ENCODE measurements at places on chromosomes 2 and 18. TPM values are rescaled to one million over a fixed set of nuclear protein-coding genes. Genes with fewer than 3 reads are reported as not detected.

Gene CIB4
- total RNA-seq, result not detected

- H3K4me3 ChIP-seq, result no peak overlapping the region
- DNase-seq, result no peak
- no peaks in the 10 kb centered on the region for H3K27me3 ChIP-seq
- no peaks in the 10 kb centered on the region for H3K36me3 ChIP-seq
- H3K4me1 ChIP-seq, result no peaks in the 10 kb centered on the region
Observed at GRCh38 chr2:18245375-18245774, 315.1 kb downstream of the RDH14 start.

Gene MC4R
- 0.28 TPM for total RNA-seq

DNA sequence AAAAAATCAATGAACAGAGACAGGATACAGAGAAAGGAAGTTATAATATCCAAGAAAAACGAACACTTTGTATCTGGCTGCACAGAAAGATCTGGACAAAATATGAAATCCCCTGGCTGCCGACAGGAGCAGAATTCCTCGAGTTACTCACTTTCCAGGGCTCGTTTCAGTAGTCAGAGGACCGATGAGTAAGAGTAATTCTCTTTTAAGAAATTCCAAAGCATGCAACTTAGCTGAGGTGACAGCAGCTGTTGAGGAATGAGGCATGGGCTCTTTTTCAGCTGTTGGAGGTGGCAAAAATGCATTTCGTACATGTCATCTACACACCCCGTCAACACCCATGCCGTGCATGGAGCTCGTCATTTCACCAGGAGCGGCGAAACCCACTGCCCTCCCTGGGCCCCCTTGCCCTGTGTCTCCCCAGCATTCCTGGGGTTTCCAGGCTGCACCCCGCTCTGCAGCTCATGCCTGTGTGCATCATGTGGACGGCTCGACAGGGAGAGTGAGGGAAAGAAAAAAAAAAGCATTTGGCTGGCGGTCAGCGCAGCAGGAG lies 210.8 kb upstream of the SMIM21 start:
- DNase-seq, result peak; percentile 80
- no peaks in the 10 kb centered on the region for H3K27me3 ChIP-seq
- H3K27ac ChIP-seq, result peak overlapping the region; percentile 61
- H3K4me3 ChIP-seq, result peak overlapping the region; percentile 32

DNA sequence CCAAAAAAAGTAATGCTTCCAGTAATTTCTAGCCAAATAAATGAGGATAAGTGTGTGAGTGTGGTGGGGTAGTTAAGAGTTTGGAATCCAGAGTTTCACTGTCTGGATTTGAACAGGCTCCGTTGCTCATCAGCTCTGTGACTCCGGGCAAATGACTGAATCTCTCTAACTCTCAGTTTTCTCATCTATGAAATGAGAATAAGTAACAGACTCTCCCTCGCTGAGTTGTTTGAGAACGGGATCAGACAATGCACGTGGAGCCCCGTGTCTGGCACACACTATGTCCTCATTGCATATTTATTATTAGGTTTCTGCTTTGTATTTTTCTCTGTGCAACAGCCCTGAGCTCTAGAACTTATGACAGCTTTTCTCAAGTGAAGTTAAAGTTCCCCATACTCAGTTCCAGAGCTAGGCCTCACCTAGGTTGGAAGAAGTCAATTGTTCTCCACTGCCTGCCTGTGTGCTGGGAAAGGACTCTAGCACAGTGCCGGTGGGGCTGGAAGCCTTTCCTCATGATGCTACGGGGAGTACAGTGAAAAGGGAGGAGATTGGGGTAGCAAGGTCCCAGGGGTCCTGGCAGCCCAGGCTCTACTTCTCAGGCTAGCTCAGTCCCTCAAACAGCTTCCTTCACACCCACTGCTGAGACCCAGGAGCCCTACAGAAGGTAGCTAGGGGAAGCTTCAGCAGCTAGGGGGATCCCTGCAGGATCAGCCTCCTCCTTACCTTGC lies 1.7 kb upstream of the ICOS start:
- H3K27ac ChIP-seq, result no peak overlapping the region
- no peak for DNase-seq
- no peaks in the 10 kb centered on the region for H3K36me3 ChIP-seq
- no peak overlapping the region for H3K4me3 ChIP-seq

GRCh38 chr2:227816507-227817294 lies 3.1 kb downstream of the CCL20 start:
- H3K36me3 ChIP-seq, result no peaks in the 10 kb centered on the region
- H3K27ac ChIP-seq, result no peak overlapping the region
- H3K4me3 ChIP-seq, result no peak overlapping the region
- peak; percentile 27 for DNase-seq
- peaks cover 3% of the 10 kb centered on the region for H3K4me1 ChIP-seq

Gene CHRND
- not detected for total RNA-seq

Gene FBLN7
- under 0.01 TPM for total RNA-seq

DNA sequence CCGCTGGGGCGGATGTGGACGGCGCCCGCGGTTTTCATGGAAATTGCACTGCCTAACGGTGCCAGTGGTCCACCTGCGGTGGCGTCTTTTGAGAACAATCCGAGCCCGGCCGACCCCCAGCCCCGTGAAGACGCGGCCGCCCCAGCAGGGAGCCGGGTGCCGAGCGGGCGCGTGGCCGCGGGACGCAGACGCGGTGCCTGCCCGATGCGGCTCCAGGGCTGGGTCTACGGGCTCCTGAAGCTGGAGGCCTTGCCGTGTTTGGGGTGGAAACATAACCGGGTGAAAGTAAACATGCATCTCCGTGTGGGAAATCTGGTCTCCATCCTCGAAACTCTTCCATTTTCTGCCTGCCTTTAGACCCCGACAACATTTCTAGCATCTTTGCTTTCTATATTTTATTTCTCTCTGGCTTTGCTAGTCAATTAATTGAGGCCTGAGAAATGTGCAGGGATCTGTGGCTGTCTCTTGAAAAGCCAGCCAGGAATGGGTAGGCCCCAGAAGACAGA lies 572 bp downstream of the INPP4A start:
- H3K27me3 ChIP-seq, result peaks cover under 1% of the 10 kb centered on the region
- peak overlapping the region; percentile 30 for H3K27ac ChIP-seq

GRCh38 chr18:70176537-70176936 lies 28.9 kb downstream of the RTTN start:
- no peak for DNase-seq
- H3K4me3 ChIP-seq, result no peak overlapping the region
- H3K27ac ChIP-seq, result no peak overlapping the region
- H3K36me3 ChIP-seq, result no peaks in the 10 kb centered on the region
- no peaks in the 10 kb centered on the region for H3K4me1 ChIP-seq
- no peaks in the 10 kb centered on the region for H3K27me3 ChIP-seq

Gene RDH14
- total RNA-seq, result 12.2 TPM

Gene EIPR1
- total RNA-seq, result 56.9 TPM

Gene CCDC85A
- total RNA-seq, result 2.8 TPM

Gene SERPINB7
- total RNA-seq, result 100 TPM

- H3K4me1 ChIP-seq, result no peaks in the 10 kb centered on the region
- no peaks in the 10 kb centered on the region for H3K36me3 ChIP-seq
- H3K4me3 ChIP-seq, result no peak overlapping the region
- DNase-seq, result peak; percentile 26
- H3K27ac ChIP-seq, result no peak overlapping the region
- H3K27me3 ChIP-seq, result no peaks in the 10 kb centered on the region
Observed at GRCh38 chr2:3823748-3824147, 120.4 kb downstream of the DCDC2C start.

GRCh38 chr2:222447131-222447530 lies 22.8 kb downstream of the SGPP2 start:
- peaks cover 5% of the 10 kb centered on the region for H3K4me1 ChIP-seq
- H3K27ac ChIP-seq, result no peak overlapping the region
- no peak overlapping the region for H3K4me3 ChIP-seq
- H3K27me3 ChIP-seq, result peaks cover 1% of the 10 kb centered on the region
- no peak for DNase-seq
- no peaks in the 10 kb centered on the region for H3K36me3 ChIP-seq

DNA sequence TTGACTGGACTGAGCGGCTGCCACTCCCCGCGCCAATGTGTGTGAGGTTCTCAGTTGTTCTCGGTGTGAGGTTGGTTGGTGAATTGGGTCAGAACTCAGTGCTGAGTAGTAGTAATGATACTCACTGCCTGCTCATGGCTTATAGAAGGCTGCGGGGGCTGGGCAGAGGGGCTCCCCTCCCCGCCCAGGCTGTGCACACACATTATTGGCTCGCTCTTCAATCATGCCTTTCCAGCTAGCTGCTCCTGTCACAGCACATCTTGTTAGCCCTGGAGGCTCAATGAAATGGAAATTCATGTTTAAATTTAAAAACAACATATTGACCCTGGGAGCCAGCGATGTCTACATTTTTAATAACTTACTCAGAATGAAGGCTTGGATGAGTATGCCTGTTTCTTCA lies 152.8 kb downstream of the CELF4 start:
- no peaks in the 10 kb centered on the region for H3K4me1 ChIP-seq
- H3K4me3 ChIP-seq, result no peak overlapping the region
- peaks cover 14% of the 10 kb centered on the region for H3K27me3 ChIP-seq
- H3K36me3 ChIP-seq, result no peaks in the 10 kb centered on the region

DNA sequence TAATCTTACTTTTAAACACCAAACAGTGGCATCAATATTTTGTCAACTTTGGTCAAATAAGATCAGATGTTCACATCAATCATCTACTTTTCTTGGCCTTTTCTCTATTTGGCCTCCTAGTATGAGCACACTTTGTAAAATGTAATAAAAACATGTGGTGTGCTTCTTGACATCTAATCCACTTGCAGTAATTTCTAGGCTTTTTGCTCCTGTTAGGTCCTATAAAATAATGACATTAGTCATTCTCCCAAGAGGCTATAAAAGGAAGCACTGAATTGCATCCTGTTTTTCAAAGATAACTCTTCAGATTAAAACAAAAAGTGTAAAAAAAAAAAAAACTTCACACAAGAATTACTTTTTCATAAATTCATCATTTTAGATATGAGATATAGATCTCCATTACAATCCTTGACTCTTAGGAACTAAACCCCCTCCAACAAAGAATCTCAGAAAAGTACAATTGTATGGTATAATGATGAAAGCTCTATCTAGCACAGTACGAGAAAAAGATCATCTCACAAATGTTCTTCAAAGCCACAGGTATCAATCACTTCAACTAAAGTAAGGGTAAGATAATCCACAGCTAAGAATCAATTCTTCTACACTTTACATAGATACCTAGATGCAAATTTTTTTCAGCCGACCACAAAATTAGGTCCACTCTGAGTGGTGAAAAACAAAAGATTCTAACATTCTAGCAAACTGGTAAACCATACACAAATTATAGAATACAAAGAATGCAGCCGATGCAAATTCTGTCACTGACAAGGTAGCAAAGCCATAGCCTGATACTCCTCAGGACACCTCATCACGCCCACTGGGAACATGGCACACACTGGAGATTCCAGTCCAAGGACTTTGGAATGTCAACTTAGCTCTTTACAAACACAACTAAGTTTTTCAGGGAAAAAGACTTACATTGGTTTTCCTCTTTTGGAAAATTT lies 2.7 kb downstream of the BCL2 start:
- no peak overlapping the region for H3K27ac ChIP-seq
- peaks cover 18% of the 10 kb centered on the region for H3K27me3 ChIP-seq
- H3K4me3 ChIP-seq, result no peak overlapping the region
- H3K36me3 ChIP-seq, result no peaks in the 10 kb centered on the region
- no peak for DNase-seq
- peaks cover 6% of the 10 kb centered on the region for H3K4me1 ChIP-seq

- no peak for DNase-seq
- H3K4me1 ChIP-seq, result peaks cover 15% of the 10 kb centered on the region
- H3K4me3 ChIP-seq, result peak overlapping the region; percentile 81
- no peaks in the 10 kb centered on the region for H3K27me3 ChIP-seq
- peaks cover 21% of the 10 kb centered on the region for H3K36me3 ChIP-seq
Observed at GRCh38 chr2:240586919-240587800, 626 bp downstream of the CAPN10 start.

DNA sequence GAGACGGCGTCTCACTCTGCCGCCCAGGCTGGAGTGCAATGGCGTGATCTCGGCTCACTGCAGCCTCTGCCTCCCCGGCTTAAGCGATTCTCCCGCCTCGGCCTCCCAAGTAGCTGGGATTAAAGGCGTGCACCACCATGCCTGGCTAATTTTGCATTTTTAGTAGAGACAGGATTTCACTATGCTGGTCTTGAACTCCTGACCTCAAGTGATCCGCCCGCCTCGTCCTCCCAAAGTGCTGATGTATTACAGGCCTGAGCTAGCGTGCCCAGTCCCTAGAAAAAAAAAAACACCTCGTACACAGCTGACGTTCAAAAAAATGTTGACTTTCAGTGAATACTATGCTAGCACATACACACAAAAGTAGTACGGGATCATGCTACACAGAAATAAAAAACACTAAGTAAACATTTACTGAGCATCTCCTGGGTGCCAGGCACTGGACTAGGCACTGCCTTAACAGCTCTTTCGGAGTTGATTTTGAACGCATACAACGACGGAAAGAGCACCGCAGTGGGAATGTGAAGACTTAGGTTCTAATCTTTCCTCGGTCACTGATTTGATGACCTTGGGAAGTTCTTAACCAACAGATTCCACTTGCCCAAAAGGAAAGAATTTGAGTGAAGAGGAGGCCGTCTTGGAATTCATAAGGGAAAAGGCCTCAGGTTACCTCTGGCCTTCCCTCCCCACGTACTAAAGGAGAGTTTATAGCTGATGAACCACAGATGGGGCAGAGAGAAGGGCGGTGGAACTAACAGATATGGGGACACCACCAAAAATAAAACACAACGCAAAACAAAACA lies 1.1 kb downstream of the DNAJC27 start:
- H3K4me3 ChIP-seq, result peak overlapping the region; percentile 72
- H3K4me1 ChIP-seq, result no peaks in the 10 kb centered on the region
- H3K27ac ChIP-seq, result peak overlapping the region; percentile 96
- peak; percentile 30 for DNase-seq
- H3K36me3 ChIP-seq, result no peaks in the 10 kb centered on the region

Gene SERPINB10
- total RNA-seq, result not detected

- H3K36me3 ChIP-seq, result peaks cover 19% of the 10 kb centered on the region
- DNase-seq, result no peak
- no peak overlapping the region for H3K4me3 ChIP-seq
- no peak overlapping the region for H3K27ac ChIP-seq
- no peaks in the 10 kb centered on the region for H3K27me3 ChIP-seq
Observed at GRCh38 chr2:109428281-109428680, 185.5 kb downstream of the SEPTIN10 start.

GRCh38 chr2:48551548-48551947 lies 21.6 kb downstream of the STON1 start:
- H3K27me3 ChIP-seq, result no peaks in the 10 kb centered on the region
- H3K27ac ChIP-seq, result no peak overlapping the region

GRCh38 chr2:132430895-132431294 lies 14.3 kb downstream of the GPR39 start:
- H3K4me1 ChIP-seq, result no peaks in the 10 kb centered on the region
- no peak overlapping the region for H3K27ac ChIP-seq
- no peak overlapping the region for H3K4me3 ChIP-seq
- DNase-seq, result no peak
- no peaks in the 10 kb centered on the region for H3K27me3 ChIP-seq

GRCh38 chr18:79421275-79421857 lies 25.6 kb downstream of the NFATC1 start:
- H3K4me1 ChIP-seq, result no peaks in the 10 kb centered on the region
- H3K4me3 ChIP-seq, result no peak overlapping the region
- H3K27me3 ChIP-seq, result no peaks in the 10 kb centered on the region
- H3K36me3 ChIP-seq, result peaks cover 4% of the 10 kb centered on the region
- no peak overlapping the region for H3K27ac ChIP-seq

- DNase-seq, result no peak
- H3K27me3 ChIP-seq, result no peaks in the 10 kb centered on the region
- no peak overlapping the region for H3K4me3 ChIP-seq
- no peak overlapping the region for H3K27ac ChIP-seq
- no peaks in the 10 kb centered on the region for H3K36me3 ChIP-seq
Observed at GRCh38 chr2:239692919-239693318, 292.1 kb upstream of the HDAC4 start.
